ENCODE measurements at places on chromosomes 3 and 15. TPM values are rescaled to one million over a fixed set of nuclear protein-coding genes. Genes with fewer than 3 reads are reported as not detected.

DNA sequence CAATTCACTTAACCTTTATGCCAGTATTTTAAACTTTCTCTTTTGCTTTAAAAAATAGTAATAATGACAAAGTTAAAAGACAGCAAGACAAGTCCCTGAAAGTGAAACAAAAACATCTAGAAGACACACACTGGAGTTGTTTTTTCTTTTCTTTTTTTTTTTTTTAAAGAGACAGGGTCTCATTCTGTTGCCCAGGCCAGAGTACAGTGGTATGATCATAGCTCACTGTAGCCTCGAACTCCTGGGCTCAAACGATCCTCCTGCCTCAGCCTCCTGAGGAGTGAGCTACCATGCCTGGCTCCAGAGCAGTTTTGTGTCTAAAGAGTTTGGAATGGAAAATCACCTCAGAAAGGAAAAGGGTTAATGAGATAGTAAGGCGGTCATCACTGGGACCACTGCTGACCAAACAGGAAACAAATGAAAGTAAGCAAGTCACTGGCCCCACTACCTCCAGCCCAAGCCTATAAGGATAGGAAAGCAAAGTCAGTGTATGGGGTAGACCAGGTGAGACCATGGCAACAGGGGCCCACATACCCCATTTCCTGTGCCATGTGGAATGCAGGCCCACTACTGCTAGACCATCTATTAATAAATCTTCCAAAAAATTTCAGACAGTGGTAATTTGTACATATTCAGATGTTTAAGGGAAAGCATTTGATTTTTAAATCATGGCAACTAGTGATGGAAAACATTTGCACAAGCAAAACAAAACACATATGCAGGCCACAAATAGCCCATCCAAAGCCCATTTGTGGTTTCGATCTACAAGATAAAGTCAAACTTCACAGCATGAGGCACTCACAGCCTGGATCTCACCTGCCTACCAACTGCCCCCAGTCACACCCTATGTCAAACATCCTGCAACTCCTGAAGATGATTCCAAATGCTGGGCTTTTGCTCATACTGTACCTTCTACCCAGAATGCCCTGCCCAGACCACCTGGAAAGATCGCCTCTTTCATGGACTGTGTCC is 62.6 kb downstream of the OSBPL10 start:
- H3K36me3 ChIP-seq = no peaks in the 10 kb centered on the region
- no peak overlapping the region for H3K4me3 ChIP-seq
- peaks cover 5% of the 10 kb centered on the region for H3K4me1 ChIP-seq

The NLGN1 gene
- total RNA-seq = 3.1 TPM

- H3K4me1 ChIP-seq = peaks cover 65% of the 10 kb centered on the region
- DNase-seq = peak; percentile 86
- H3K27ac ChIP-seq = peak overlapping the region; percentile 94
- H3K4me3 ChIP-seq = no peak overlapping the region
Observed at GRCh38 chr15:68783226-68784058, 37.3 kb downstream of the ANP32A start.

GRCh38 chr3:112320691-112321090 is 12.3 kb upstream of the CD200 start:
- H3K4me3 ChIP-seq = no peak overlapping the region
- H3K4me1 ChIP-seq = peaks cover 8% of the 10 kb centered on the region
- H3K27me3 ChIP-seq = no peaks in the 10 kb centered on the region
- H3K27ac ChIP-seq = no peak overlapping the region

GRCh38 chr15:50876989-50877360 is 31.5 kb upstream of the AP4E1 start:
- DNase-seq = no peak
- H3K4me1 ChIP-seq = no peaks in the 10 kb centered on the region
- H3K27me3 ChIP-seq = no peaks in the 10 kb centered on the region
- H3K4me3 ChIP-seq = peak overlapping the region; percentile 22
- H3K27ac ChIP-seq = no peak overlapping the region
- H3K36me3 ChIP-seq = no peaks in the 10 kb centered on the region

- H3K27me3 ChIP-seq = no peaks in the 10 kb centered on the region
- H3K36me3 ChIP-seq = no peaks in the 10 kb centered on the region
- no peak overlapping the region for H3K4me3 ChIP-seq
- peak overlapping the region; percentile 81 for H3K27ac ChIP-seq
Observed at GRCh38 chr3:195893044-195893395, 15.3 kb downstream of the TNK2 start.

The MYL3 gene
- 3.1 TPM for total RNA-seq

DNA sequence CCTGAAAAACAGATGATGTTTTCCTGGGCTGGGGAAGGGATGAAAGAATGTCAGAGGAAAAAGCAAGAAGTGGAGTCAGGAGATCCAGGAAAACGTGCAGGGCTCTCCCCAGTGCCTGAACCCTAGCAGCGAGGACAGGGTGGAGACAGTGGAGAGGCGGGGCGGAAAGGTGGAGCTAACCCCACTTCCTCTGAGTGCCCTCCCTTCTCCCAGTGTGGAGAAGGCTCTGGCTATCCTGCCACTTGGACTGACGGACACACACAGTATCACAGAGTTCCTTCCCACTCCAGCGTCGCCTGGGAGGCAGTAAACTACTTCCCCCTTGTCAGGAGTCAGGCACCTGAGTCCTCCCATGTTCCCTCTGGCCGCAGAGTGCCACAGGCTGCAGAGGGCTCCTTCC is 125.3 kb upstream of the CHRNA7 start:
- no peak overlapping the region for H3K27ac ChIP-seq
- no peaks in the 10 kb centered on the region for H3K4me1 ChIP-seq
- peak; percentile 4 for DNase-seq
- no peak overlapping the region for H3K4me3 ChIP-seq
- H3K27me3 ChIP-seq = no peaks in the 10 kb centered on the region

- no peaks in the 10 kb centered on the region for H3K4me1 ChIP-seq
- H3K27me3 ChIP-seq = no peaks in the 10 kb centered on the region
- H3K27ac ChIP-seq = peak overlapping the region; percentile 41
- no peak for DNase-seq
- H3K36me3 ChIP-seq = peaks cover 5% of the 10 kb centered on the region
Observed at GRCh38 chr3:136893848-136894443, 31.9 kb downstream of the NCK1 start.

- no peak overlapping the region for H3K4me3 ChIP-seq
- H3K27ac ChIP-seq = no peak overlapping the region
- H3K36me3 ChIP-seq = no peaks in the 10 kb centered on the region
- H3K27me3 ChIP-seq = no peaks in the 10 kb centered on the region
- DNase-seq = no peak
- H3K4me1 ChIP-seq = no peaks in the 10 kb centered on the region
Observed at GRCh38 chr15:68641376-68641775, 62.6 kb downstream of the CORO2B start.

GRCh38 chr3:31039145-31039544 is 144.7 kb upstream of the GADL1 start:
- DNase-seq = no peak
- H3K4me3 ChIP-seq = no peak overlapping the region
- no peaks in the 10 kb centered on the region for H3K27me3 ChIP-seq
- no peak overlapping the region for H3K27ac ChIP-seq
- H3K36me3 ChIP-seq = no peaks in the 10 kb centered on the region
- no peaks in the 10 kb centered on the region for H3K4me1 ChIP-seq

The CPNE9 gene
- 0.21 TPM for total RNA-seq

- H3K27me3 ChIP-seq = peaks cover 23% of the 10 kb centered on the region
- DNase-seq = no peak
- H3K27ac ChIP-seq = no peak overlapping the region
- H3K4me3 ChIP-seq = no peak overlapping the region
- no peaks in the 10 kb centered on the region for H3K36me3 ChIP-seq
Observed at GRCh38 chr15:60044636-60045270, 40.6 kb downstream of the FOXB1 start.

The PAQR5 gene
- total RNA-seq = 15.7 TPM

The CPA3 gene
- total RNA-seq = 14.3 TPM

The EFHB gene
- 0.99 TPM for total RNA-seq

The MAGEL2 gene
- 1.6 TPM for total RNA-seq

The GHSR gene
- not detected for total RNA-seq

The GOLGA8G gene
- not detected for total RNA-seq

DNA sequence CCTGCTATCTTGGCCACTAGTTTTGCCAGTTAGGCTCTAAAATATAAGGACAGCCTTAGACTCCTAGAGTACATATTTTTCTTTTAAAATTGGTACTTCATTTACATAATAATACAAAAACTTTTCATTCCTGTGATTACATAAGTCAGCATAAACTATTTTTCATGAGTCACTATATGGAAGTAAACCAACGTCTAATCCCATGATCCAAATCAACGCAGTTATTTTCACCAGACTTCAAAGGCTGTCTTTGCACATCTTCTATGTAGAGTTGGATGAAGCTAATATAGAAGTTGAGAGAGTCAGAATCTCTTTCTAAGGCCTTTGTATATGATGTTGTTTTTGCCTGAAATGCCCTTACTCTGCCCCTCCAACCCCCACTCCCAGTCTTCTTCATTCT is 7.6 kb upstream of the MFSD1 start:
- no peaks in the 10 kb centered on the region for H3K36me3 ChIP-seq
- no peak for DNase-seq
- no peak overlapping the region for H3K4me3 ChIP-seq
- H3K27ac ChIP-seq = no peak overlapping the region
- no peaks in the 10 kb centered on the region for H3K27me3 ChIP-seq

DNA sequence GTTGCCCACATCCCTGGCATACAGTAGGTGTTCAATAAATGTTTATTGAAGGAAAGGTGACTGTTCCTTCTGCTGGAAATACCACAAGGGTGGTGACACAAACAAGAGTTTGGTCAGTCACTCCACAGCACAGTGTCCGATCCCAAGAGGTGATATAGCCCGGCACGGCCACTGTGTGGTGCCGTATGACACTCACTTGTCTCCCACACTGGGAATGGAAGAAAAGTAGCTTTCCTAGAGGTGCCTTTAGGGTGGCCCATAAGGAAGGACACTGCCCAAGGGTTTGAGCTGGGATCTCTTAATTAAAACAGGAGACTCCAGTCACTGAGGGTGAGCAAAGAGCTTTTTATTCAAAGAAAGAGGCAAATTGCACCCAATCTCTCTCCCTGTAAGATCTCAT is 40.5 kb downstream of the TGM4 start:
- peaks cover 7% of the 10 kb centered on the region for H3K4me1 ChIP-seq
- no peak for DNase-seq
- no peaks in the 10 kb centered on the region for H3K27me3 ChIP-seq
- H3K4me3 ChIP-seq = no peak overlapping the region
- no peak overlapping the region for H3K27ac ChIP-seq

The PIF1 gene
- 2.7 TPM for total RNA-seq

The HRH1 gene
- total RNA-seq = 5.9 TPM

The FMN1 gene
- total RNA-seq = 45.2 TPM

GRCh38 chr3:189632242-189632641 is 1.1 kb downstream of the TP63 start:
- peaks cover 6% of the 10 kb centered on the region for H3K4me1 ChIP-seq
- no peaks in the 10 kb centered on the region for H3K27me3 ChIP-seq
- no peak overlapping the region for H3K4me3 ChIP-seq
- no peak for DNase-seq
- H3K27ac ChIP-seq = no peak overlapping the region

DNA sequence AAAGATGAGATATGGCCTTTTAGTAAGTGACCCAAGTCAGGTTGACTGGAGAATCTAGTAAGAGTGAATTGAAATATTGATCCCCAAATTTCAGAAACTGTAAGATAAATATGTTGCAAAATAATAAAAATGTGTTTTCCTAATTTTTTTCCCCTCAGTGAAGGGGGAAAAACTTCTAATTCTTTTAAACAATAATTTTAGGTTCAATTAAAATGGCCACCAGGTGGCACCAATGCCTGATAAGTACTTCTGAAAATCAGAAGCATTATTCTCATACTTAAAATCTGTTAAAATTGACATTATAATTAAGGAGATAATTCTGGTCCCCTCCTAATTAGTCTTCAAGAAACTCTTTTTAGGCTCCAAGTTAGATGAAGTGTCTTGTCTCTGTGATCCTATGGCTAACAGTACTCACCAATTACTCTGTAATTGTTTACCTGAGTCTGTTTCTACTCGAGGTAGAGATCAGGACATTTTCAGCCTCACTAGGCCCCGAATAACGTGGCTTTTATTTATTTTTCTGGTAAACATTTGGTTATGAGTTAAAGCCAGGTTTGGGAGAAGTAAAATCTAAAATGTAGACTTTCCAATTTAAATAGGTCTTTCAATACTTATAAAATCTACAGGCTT is 52.6 kb downstream of the NMD3 start:
- no peaks in the 10 kb centered on the region for H3K27me3 ChIP-seq
- H3K4me3 ChIP-seq = no peak overlapping the region
- peak; percentile 44 for DNase-seq
- no peaks in the 10 kb centered on the region for H3K4me1 ChIP-seq
- H3K27ac ChIP-seq = no peak overlapping the region

The MANF gene
- total RNA-seq = 187 TPM

GRCh38 chr3:126343649-126344035 is 13.6 kb downstream of the KLF15 start:
- peaks cover 12% of the 10 kb centered on the region for H3K36me3 ChIP-seq
- no peaks in the 10 kb centered on the region for H3K27me3 ChIP-seq
- DNase-seq = no peak
- H3K4me1 ChIP-seq = no peaks in the 10 kb centered on the region
- no peak overlapping the region for H3K4me3 ChIP-seq

The PRICKLE2 gene
- 36.7 TPM for total RNA-seq

The ZPLD1 gene
- 0.21 TPM for total RNA-seq

The ADCY5 gene
- 5.7 TPM for total RNA-seq

- DNase-seq = no peak
- H3K4me1 ChIP-seq = no peaks in the 10 kb centered on the region
- no peaks in the 10 kb centered on the region for H3K27me3 ChIP-seq
- H3K4me3 ChIP-seq = no peak overlapping the region
- no peaks in the 10 kb centered on the region for H3K36me3 ChIP-seq
Observed at GRCh38 chr3:61669203-61669602, 107.8 kb downstream of the PTPRG start.

GRCh38 chr3:77606372-77606771 is 566.5 kb downstream of the ROBO2 start:
- H3K27me3 ChIP-seq = no peaks in the 10 kb centered on the region
- H3K4me1 ChIP-seq = no peaks in the 10 kb centered on the region
- no peak for DNase-seq

The CAND2 gene
- 3.7 TPM for total RNA-seq

The GOLGA6A gene
- total RNA-seq = not detected

The PLA2G4B gene
- 9.3 TPM for total RNA-seq

The WNT7A gene
- total RNA-seq = 3.2 TPM

DNA sequence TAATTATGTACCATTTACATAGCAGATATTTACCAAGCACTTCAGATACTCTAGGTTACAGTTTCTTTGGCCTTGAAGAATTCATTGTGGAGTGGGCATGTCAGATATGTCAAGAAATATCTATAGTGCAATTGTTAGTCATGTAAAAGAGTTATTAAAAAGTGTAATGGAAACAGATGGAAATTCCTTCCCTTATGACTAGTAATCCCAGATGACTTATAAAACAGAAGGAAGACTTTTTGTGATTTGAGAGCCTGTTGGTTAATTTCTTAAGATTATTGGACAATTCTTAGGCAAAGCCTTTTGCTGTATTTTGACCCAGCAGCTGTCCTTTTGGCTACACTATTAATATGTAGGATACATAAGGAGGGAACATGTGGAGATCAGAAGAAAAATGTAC is 708.9 kb upstream of the NECTIN3 start:
- no peak overlapping the region for H3K27ac ChIP-seq
- no peaks in the 10 kb centered on the region for H3K27me3 ChIP-seq
- DNase-seq = no peak
- H3K36me3 ChIP-seq = no peaks in the 10 kb centered on the region
- no peak overlapping the region for H3K4me3 ChIP-seq
- H3K4me1 ChIP-seq = no peaks in the 10 kb centered on the region

GRCh38 chr3:134144694-134145093 is 106.0 kb downstream of the RYK start:
- DNase-seq = no peak
- no peaks in the 10 kb centered on the region for H3K36me3 ChIP-seq

GRCh38 chr15:89105147-89105546 is 16.9 kb downstream of the ABHD2 start:
- no peaks in the 10 kb centered on the region for H3K27me3 ChIP-seq
- DNase-seq = no peak
- no peak overlapping the region for H3K4me3 ChIP-seq
- peaks cover 40% of the 10 kb centered on the region for H3K36me3 ChIP-seq
- peaks cover 29% of the 10 kb centered on the region for H3K4me1 ChIP-seq
